ENCODE measurements at places on chromosomes 13 and 19.

DNA sequence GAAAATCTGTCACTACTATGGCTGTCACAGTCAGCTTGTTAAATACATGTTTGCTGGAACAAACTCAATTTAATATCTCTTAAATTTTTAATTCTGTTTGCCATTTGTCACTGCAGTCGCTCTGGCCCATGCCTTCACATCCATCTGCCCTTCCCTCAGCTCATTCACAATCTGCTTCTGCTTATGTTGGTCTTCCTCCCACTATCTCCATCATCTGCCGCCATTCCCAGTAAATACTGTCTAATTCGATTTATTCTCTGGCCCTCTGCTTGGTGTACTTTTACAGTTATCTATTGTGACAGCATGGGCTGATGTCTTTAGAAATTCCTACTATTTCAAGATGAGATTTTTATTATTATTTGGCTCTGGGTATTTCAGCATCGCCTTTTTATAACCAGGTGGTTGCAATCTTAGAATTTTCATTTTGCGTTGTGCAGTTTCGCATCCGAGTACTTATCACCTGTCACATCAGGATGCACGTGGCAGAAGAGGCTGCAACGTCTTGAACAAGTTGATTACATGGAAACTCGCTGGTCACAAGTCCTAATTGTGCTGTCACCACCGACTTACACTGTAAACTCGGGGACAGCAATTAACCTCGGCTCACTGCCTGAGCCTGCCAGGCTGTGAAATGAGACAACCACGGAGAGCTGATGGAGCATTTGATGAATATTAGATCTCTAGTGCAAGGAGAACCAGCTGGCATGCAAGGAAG, 158.4 kb downstream of the MYO16 start:
- no peak for DNase-seq

- DNase-seq, result no peak
Observed at GRCh38 chr19:34838753-34839431, 65.9 kb upstream of the ZNF599 start.

GRCh38 chr13:25249001-25249543, 38.2 kb downstream of the MTMR6 start:
- DNase-seq, result no peak

DNA sequence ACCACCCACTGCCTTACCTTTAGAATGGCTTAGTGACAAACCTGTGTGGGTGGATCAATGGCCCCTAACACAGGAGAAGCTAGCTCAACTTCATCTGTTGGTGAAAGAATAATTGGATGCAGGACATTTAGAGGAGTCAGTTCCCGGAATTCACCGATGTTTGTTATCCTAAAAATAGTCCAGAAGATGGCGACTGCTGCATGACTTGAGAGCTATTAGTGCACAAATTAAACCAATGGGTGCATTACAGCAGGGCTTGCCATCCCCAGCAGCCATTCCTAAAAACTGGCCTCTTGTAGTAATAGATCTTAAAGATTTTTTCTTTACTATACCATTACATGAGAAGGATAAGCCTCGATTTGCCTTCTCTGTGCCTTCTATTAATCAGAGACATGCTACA, 46.8 kb upstream of the ZNF726 start:
- DNase-seq, result no peak

GRCh38 chr19:2252055-2252796, 3.1 kb downstream of the AMH start:
- DNase-seq, result no peak

GRCh38 chr13:21550918-21551317, 53.1 kb downstream of the MICU2 start:
- no peak for DNase-seq

DNA sequence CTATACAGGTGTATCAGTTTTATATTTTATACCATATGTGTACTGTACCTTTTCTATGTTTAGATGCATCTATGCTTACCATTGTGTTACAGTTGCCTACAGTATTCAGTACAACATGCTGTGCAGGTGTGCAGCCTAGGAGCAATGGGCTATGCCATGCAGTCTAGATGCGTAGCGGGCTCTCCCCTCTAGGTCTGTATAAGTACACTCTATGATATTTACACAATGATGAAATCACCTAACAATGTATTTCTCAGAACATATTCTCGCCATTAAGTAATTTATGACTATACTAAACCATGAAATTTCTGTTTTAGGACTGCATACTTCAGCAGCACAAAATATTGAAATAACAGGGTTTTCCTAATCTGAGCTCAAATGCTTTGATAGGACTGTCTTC, 179.6 kb downstream of the RFC3 start:
- no peak for DNase-seq

DNA sequence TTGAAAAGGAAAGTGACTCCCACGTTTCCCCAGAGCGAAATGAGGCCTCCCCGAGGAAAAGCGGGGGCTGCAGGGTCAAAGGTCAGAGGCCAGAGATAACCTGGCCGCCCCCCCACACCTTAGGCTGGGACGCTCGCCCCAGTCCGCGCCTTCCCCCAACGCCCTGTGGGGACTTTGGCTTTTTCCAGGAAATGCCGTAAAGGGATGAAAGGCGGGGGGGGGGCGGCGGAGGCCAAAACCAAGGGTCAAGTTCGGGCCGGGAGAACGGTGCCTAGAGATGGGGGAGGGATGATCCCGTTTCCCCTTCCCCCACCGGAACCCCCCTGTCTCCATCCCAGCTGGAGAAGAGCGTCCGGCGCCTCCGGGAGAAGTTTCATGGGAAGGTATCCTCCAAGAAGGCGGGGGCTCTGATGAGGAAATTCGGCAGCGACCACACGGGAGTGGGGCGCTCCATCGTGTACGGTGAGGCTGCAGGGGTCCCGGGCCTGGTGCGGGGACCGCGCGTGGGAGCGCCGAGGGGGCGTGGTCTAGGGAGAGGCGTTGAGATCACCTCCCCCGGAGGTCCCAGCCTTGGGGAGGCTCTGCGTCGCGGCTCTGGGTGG, 575 bp downstream of the SHFL start:
- DNase-seq, result no peak

DNA sequence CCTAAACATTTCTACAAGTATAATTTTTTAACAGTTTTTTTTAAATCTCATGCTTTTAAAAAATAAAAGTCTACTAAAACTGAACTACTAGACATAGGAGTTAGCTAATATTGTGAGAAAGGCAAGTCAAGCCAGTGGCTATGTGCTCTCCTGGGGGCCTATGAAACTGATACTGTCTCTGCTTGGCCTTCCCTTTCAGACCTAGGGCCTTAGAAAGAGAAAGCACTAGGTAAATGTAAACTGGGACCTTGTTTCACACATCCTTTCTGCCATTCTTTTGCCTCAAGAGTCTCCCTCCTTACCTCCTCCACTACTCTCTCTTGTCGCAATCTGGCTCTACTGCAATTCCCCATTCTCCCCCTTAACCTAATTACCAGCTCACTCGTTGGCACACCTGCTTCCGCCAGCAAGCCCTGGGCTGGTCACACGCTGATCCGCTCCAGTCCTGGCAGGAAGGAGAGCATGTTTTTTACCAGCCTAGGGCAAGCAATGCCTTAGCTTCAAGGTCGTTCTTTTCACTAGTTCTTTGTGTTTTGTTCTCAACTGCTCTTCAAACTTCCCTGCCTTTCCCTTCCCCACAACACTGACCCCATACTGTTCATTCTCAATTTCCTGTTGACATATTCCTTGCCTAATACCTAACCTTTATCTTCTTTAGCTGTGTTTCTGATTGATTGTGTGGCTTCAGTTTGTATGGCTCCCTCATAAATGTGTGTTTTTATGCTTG, 23.1 kb downstream of the TBC1D4 start:
- DNase-seq, result no peak

DNA sequence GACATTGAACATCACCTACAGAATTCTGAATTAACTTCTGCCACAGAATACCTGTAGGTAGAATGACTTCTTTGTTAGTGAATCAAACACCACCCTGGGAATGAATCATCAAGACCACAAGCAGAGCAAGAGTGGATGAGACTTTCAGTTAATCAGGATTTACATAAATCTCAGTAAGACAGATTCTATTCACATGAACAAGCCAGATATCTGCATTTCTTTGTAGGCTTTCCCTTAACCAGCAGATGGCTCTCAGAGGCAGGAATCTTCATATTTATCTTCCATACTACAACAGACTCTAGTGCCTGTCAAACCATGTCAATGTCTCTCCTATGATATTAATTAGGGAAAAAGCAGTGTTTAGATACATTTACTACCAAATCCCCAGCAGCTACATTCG, 412.1 kb downstream of the KLF12 start:
- peak; percentile 19 for DNase-seq

DNA sequence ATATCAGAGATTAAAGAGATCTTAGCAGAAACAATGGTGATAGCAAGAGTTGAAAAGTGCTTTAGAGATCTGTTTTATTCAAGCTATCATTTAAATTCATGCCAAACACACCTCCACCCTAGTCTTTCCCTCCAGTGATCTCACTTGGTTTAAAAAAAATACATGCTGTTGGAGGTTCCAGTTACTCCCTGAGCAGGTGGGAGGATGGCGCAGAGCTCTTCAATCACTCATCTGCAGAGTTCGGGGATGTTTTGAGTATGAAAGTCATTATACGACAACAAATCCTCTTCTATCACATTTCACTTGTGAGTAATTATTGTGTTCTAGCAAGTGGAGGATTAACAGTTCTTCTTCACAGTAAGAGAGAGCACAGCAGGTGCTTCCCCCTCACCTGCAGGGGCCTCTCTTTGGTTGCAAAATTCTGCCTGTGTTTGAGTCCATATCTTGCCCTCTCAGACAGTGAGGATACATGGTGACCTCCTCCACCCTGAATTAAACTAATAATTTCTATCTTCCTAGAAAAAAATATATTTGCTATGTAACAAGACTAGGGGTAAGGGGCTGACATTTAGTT, 376.7 kb downstream of the LIG4 start:
- DNase-seq, result no peak
